ENCODE measurements at places on chromosomes 5 and 9. TPM values are rescaled to one million over a fixed set of nuclear protein-coding genes. Genes with fewer than 3 reads are reported as not detected.
A peak's percentile ranks its signal among the peaks of the same experiment; 100 is the strongest.

GOLM1 gene
- total RNA-seq = 105 TPM

DNA sequence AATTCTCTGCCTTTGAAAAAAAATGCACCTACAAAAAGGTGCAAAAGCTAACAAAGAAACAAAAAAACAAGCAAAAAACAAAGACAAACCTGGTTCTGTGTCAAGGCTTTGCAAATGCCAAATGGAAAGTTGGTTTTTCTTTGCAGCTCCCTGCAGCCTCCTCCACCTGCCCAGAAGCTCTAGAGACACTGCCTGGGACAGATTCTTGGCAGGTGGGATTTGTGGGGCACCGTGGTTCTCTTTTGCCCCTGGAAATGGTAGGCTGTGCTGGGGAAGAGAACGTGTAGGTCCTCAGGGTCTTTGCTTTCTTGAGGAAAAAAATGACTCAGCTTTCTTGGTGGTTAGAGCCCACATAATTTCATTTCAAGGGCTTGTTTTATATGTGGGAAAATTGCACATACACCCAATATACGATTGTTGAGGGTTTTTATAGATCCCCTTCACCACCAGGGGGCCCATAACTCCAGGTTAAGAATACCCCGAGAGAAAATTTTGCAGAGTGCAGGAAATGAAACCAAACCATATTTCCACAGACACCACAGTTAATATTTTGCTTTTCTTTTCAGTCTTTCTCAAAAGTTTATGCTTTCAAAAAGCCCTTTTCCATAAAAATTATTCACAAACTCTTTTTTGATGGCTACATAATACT is 58.7 kb downstream of the NXNL2 start:
- DNase-seq = peak; percentile 50

- no peak for DNase-seq
Observed at GRCh38 chr5:105735704-105736103, 1935.0 kb downstream of the EFNA5 start.

GRCh38 chr5:103291606-103292005 is 33.0 kb downstream of the MACIR start:
- no peak for DNase-seq

DNA sequence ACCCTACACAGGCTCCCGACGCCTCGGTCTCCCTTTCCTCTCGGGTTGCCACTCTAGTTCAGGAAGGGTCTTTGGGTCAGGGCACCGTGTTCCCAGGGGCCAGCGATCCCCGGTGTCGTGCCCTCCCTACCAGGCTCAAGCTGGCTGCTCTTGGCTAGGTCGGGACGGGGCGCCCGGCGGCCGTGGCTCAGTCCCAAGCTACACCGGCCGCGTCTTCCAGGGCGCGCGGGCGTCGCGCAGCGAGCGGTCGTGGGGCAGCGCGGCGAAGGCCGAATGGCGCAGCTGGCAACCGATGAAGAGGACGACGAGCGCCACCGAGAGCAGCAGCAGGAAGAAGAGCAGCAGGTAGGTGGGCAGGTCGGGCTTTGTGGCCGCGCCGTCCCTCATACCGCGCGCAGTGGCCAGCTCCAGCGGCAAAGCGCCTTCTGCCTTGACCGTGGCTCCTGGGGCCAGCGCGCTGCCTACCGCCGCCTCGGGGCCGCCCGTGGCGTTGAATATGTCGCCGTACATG is 892 bp downstream of the SMIM32 start:
- DNase-seq = peak; percentile 14

GRCh38 chr5:122019919-122020590 is 58.0 kb downstream of the LOX start:
- DNase-seq = no peak

DNA sequence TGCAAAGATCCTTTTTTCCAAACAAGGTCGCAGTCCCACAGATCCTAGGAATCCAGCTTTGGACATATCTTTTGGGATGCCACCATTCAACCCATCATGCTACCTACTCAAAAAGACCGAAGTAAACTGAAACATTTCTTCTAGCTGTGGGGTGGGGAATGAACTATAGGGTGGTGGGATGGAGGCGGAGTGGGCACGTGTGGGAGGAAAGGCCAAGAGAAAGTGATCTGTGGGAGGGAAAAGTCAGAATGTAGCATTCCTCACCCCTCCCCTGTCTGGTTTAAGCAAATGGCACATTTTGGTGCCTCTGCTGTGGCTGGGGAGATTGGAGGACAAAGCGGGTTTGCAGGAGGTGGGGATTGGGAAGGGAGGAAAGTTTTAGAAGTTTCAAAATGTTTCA is 59.2 kb upstream of the IL17B start:
- DNase-seq = no peak

DNA sequence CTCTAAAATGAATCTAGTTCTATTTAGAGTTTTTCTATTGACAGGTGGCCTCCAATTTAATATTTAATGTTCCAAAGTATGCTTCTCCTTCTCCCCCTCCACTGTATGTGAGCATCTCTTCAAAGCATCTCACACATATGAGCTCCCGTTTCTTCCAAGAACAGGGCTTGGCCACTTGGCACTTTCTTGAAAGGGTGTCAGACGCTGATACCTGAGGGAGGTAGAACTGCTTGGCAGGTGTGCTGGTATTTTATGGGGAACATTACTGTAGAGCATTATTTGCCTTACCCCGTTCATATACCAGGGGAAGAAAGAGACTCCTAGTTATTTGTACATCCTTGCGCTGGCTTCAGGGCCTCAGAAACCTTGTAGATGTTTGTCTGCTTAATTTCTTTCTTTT is 1.9 kb downstream of the RCL1 start:
- no peak for DNase-seq

DNA sequence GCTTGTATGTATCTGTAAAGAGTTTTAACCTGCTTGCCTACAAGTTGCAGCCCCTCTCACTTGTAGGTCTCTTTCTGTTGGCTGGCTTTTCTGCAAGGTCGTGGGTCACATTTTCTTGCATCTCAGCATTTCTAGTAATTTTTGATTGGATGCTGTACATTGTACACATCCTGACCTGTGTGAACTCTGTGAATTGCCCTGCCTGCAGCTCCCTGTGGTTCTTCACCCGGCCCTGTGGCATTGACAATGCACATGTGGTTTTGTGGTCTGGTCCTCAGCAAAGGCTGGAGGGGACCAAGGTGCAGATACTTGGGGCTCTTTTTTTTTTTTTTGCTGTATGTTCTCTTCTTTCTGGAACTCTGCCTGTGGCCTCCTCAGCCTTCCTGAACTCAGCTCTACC is 53.6 kb downstream of the WNK2 start:
- no peak for DNase-seq

DNA sequence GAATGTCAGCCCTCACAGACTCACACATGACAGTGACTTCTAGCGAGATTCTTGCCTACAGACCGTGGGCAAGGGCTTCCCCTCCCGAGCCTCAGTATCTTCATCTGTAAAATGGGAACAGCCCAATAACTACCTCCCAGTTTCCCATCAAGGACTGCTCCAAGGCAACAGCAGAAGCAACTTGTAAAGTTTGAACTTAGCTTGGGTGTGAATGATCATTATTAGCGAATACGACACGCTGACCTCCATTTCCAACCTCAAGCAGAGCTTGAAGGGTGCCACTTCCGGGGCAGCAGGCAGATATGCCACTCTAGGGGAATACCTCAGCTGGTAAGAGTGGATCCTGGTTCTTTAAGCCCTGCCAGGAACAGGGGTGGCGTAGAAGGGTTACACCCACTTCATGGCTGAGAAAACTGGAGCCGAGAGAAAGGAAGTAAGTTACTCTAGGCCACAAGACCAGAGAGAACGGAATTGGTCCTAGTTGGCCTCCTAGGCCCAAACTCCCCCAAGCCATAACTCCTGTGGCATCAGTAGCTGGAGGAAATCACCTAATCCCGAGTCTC is 2.0 kb downstream of the RNF44 start:
- DNase-seq = no peak

DNA sequence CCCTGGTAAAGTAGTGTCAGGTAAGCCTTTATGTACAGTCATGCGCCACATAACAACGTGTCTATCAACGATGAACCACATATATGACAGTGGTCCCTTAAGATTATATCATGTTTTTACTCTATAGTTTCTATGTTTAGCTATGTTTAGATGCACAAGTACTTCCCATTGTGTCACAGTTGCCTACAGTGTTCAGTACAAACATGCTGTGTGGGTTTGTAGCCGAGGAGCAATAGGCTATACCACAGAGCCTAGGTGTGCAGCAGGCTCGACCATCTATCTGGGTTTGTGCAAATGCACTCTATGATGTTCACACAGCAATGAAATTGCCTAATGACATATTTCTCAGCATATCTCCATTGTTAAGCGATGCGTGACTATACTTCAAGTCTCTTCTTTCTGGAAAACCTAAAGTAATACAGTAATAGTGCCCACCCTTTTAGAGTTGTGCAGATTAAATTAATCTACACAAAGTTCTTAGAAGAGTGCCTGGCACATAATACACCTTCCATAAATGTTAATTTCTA is 295.9 kb downstream of the ARHGAP26 start:
- DNase-seq = no peak
